Stimulated activated CD8-positive, alpha-beta memory T cell treated with anti-CD3 and anti-CD28 coated beads, Interleukin-4, amount 100 ng/mL, for 24 hours (primary cell): ENCODE measurements at places on chromosomes 2 and 18.

GRCh38 chr18:62717169-62717924, 2.0 kb downstream of the PHLPP1 start:
- DNase-seq: no peak

GRCh38 chr2:119483395-119483753, 40.9 kb downstream of the SCTR start:
- DNase-seq: no peak

DNA sequence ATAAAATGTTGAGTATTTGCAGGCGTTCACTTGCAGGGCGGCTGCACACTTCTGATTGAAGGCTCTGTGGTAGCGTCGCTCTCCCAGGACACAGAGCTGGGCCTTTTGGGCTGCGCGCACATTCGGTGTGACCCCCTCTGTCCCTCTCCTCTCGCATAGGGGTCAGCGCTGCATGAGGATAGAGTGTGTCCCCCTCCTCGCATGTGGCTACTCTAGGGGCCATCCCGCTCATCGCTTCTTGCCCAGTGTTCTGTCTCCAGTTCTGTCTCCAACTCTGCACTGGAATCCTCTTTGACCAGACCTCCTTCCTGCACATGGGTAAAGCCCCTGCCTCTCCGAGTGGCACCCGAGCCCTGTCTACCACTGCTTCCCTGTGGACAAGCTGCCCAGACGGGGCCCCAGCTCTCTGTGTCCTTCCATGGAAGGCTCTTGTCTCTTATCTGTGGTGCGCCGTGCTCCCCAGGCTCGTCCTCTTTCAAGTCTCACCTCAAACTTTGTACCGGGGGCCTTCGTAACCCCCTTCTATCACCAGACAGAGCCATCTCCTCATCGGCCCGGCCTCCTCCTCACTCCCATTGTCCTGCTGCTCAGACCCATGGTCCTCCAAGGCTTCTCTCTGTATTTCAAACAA, 278.0 kb upstream of the HDAC4 start:
- DNase-seq: no peak

- no peak for DNase-seq
Observed at GRCh38 chr2:216880509-216881184, 20.8 kb upstream of the TNP1 start.

DNA sequence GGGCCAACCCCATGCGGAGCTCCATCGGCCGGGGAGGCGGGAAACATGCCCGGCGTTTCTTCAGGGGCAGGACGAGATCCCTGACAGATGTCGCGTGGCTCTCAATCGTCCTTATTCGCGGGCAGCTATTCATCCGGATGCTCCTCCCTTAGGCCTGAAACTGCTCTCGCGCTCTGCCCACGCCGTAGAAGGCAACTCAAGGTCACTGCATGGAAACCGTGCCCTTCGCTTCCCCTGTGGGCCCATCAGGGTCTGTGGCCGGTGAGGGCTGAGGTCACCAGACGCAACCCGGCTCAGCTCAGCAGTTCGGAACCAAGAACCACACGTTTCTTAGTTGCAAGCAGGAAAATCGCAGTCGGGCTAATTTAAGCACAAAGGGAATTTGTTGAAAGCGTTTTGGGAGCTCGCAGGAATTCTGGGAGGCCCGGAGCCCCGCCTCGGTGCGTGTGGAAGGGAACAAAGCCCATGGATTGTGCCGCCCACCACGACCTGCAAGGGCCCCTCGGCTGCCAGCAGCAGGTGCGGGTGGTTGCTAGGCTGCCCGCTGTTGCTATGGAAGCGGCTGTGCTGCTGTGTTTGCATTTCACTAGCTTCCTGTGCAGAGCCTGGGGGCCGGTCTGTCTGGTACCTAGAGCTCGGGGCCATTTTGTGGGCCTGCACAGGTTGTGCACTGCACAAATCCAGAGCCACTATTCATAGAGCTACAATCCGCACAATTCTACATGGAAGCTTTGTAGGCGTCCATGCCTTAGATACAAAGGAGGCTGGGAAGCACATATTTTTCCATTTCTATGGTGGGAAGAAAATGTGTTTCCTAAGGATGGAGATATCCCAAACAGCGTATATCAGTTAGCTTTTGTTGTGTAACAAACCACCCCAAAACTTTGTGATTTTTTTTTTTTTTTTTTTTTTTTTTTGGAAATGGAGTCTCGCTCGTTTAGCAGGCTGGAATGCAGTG, 6.0 kb upstream of the ALLC start:
- DNase-seq: peak; percentile 55

- DNase-seq: no peak
Observed at GRCh38 chr2:182713601-182714000, 2.5 kb upstream of the DNAJC10 start.

GRCh38 chr2:50649626-50650402, 382.1 kb downstream of the NRXN1 start:
- no peak for DNase-seq

- DNase-seq: no peak
Observed at GRCh38 chr18:35050705-35051195, 9.5 kb downstream of the MAPRE2 start.

DNA sequence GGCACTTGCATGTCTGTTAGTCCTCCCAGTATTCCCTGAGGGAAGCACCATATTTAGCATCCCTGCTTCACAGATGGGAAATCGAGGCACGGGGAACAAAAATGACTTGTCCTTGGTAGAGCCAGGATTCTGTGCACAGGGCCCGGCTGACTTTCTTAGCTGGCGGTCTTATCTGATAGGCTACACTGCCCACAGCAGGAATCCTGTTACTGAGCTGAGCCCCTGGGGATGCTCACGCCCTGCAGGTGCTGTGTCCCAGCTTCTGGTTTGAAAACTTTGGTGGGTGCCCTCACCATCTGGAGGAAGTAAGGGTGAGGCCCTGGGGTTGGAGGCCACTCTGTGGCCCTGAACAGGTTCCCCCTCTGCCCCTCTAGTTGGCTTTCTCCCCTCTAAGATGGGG, 68.4 kb upstream of the MCFD2 start:
- no peak for DNase-seq

DNA sequence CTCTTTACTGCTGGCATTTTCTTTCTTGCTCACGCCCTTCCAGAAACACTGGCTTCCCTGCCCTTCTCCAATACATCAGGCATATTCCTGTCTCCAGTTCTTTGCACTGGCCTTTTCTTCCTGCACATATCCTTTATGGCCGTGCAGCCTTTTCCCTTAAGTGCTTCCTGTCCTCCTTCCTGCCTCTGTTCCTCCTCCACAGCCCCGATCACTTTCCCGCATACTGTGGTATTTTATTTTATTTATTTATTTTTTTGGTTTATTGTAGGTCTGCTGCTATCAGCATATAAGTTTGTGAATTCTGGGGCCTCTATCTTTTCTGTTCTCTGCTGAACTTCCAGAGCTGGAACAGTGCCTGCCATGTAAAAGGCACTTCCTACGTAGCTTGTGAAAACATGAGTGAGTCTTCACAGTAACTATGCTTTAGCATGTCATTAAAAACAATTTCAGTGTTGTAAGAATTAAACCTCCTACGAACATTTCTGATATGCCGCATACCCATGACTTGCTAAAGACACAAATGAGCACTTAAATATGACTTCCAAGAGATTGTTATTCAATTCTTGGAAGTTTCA, 289.1 kb downstream of the TRIB2 start:
- DNase-seq: no peak

DNA sequence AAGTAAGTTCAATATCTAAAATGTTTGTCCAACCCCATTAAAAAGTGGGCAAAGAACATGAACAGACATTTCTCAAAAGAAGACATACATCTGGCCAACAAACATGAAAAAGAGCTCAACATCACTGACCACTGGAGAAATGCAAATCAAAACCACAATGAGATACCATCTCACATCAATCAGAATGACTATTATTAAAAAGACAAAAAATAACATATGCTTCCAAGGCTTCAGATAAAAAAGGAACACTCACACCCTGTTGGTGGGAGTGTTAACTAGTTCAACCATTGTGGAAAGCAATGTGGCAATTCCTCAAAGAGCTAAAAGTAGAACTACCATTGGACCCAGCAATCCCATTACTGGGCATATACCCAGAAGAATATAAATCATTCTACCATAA, 931.1 kb downstream of the LRP1B start:
- DNase-seq: no peak

- no peak for DNase-seq
Observed at GRCh38 chr18:37714691-37715090, 149.1 kb upstream of the CELF4 start.

DNA sequence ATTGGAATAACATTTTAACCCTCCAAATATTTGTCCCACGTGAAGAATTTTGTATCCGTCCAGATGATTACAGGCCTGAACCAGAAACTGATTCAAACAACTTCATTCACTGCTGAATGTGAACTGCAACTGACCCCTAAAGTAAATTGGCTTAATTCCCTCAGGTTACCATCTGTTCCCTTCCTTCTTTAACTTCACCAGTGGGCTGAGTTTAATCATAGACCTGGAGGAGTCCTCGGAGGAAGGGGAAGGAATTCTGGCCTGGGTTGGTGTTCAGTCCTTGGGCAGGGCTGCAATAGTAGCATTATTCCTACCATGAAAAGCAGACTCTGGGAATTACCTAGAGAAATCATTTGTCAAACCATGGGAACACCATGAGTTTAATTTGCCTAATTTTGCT, 207.4 kb downstream of the TMEM247 start:
- no peak for DNase-seq

- DNase-seq: no peak
Observed at GRCh38 chr2:62423235-62423634, 82.8 kb downstream of the TMEM17 start.

DNA sequence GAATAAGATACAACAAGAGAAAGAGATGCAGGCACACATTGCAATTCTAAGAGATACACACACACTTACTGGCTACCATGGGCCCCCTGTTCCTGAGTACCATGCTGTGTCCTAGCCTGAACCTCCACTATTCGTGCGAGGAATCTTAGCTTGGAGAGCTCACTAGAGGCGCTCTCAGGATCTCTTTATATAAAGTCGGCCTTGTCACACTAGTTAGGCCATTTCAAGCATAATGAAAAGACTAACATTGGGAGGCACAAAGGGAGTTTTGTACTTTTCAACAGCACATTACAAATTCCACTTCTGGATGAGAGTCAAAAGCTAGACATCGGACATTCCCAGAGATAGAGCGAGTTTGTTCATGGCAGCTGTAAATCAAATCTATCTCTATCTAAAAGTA, 365.2 kb downstream of the DSEL start:
- no peak for DNase-seq

- no peak for DNase-seq
Observed at GRCh38 chr2:189829102-189829833, 45.0 kb downstream of the PMS1 start.

DNA sequence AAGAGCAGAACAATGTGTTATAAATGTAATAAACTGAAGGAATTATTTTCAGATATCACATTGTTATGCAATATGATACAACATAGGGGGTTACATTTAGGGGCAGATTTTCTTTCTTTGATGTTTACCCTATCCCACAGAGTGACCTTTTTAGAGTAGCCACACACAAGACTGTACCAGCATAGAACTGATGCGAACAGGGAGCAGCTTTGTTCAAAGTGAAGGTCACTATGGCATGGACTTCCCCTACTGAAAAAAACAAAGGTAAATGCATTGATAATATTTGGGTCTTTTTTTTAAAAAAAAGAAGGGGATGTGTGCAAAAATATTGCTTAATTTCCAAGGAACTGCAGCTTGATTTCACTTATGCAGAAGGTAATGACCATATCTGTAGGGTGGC, 1354.9 kb downstream of the SUCLG1 start:
- no peak for DNase-seq

GRCh38 chr2:63192169-63192888, 141.7 kb downstream of the OTX1 start:
- DNase-seq: no peak

- no peak for DNase-seq
Observed at GRCh38 chr2:68283419-68283812, 31.1 kb upstream of the PPP3R1 start.

DNA sequence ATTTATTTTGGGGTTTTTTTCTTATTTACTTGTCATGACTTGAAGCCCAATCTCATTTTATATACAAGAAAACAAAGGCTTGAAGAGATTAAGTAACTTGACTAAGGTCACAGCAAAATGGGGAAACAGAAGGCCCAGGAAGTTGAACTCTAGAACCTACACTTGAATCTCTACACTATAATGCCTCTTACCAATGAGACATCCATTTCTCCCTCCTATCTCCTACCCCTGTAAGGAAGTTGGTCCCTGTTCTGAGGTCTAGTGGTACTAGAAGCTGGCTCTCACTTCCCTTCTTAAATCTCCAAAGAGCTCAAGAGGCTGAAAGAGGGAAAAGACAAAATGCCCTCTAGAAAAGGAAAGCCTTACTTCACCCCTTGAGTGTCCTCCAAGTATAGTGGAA, 25.5 kb upstream of the IHH start:
- no peak for DNase-seq

GRCh38 chr2:27191070-27191829, 20.6 kb upstream of the ATRAID start:
- no peak for DNase-seq

DNA sequence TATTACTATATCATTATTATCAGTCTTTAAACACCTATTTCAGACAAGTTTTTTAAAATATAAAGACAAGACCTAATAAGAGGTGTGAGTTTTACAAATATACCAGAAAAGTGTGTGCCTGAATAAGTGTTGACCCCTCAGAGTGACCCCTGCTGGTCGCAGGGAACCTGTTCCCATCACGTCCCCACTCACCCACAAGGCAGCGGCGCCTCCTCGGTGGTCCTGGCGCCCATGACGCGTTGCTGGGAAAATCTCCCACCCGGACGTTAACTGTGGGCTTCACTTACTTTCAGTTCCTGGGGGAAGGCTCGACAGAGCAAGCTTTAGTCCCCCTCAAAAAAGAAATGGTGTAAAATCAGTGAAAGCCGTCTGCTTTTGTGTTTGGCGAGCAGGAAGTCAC, 93.5 kb downstream of the TMEM18 start:
- no peak for DNase-seq

DNA sequence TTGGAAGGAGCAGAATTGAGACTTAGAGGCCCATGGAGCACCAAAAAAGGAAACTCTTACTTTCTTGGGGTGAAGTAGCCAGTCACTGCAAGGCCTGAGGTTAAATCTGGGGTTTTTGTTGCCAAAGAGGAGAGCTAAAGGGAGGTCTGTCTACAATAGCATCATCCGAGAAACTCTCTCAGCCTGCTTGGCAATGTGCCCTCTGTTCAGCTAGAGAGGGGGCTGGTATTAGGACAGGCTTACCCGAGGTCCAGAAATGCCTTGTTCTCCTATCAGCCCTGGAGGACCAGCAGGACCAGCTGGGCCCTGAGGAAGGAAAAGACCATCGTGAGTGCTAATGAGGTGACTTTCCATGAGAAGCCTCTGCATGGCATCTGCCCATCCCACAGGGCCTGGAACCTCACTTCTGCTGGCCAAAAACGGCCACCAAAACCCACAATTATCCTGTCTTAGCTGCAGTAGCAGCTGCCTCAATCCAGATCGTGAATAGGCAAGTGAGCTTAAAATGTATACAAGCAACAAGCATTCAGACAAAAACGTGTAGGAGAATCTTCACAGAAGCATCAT, 61.6 kb downstream of the COL6A3 start:
- no peak for DNase-seq

GRCh38 chr2:210515911-210516310, 39.4 kb upstream of the LANCL1 start:
- no peak for DNase-seq

DNA sequence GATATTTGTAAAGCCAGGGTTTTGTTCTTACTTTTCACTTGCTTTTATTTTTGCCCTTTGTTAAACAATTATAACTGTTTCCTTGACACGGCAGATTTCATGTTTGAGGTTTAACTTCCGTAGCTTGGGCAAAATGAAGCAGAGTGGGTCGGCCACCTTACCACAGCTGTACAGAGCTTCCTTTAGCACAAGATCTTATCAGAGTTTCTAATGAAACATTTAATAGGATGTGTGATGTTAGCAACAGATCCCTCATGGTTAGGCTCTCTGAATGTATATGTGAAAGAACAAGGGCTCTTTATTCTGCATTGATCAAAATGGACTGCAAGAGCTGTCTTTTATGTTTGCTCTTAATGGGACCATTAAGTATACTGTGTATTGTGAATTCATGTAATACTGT, 22.3 kb downstream of the RNF125 start:
- peak; percentile 30 for DNase-seq
